ENCODE measurements at places on chromosomes 7 and 10. TPM values are rescaled to one million over a fixed set of nuclear protein-coding genes. Genes with fewer than 3 reads are reported as not detected.

The INTS15 gene
- total RNA-seq, result 22.9 TPM

The HOXA10 gene
- total RNA-seq, result 19.4 TPM

The PTPRN2 gene
- 0.27 TPM for total RNA-seq

The ST8SIA6 gene
- total RNA-seq, result 38.0 TPM

The GBX1 gene
- total RNA-seq, result not detected

The MSMB gene
- not detected for total RNA-seq

The SMKR1 gene
- total RNA-seq, result 1.3 TPM

The ERVW-1 gene
- under 0.01 TPM for total RNA-seq

The DEPP1 gene
- total RNA-seq, result 29.1 TPM

The ANKRD30A gene
- not detected for total RNA-seq

The NEUROD6 gene
- not detected for total RNA-seq

The LLCFC1 gene
- not detected for total RNA-seq

The ELN gene
- total RNA-seq, result 27.5 TPM

The KCNH2 gene
- 53.9 TPM for total RNA-seq

The OPN1SW gene
- total RNA-seq, result not detected

The ATP6V0E2 gene
- total RNA-seq, result 39.3 TPM

The SFTPA1 gene
- total RNA-seq, result not detected

The COL28A1 gene
- under 0.01 TPM for total RNA-seq

The KIAA1549 gene
- total RNA-seq, result 5.1 TPM

The METTL2B gene
- total RNA-seq, result 13.5 TPM

The PILRA gene
- total RNA-seq, result 2.2 TPM

The IKZF1 gene
- 183 TPM for total RNA-seq

The TMEM139 gene
- not detected for total RNA-seq
